T-helper 1 cell treated with Interleukin-12 subunit alpha and Interleukin-12 subunit beta and Interleukin-4 antibody, amounts not matched to agents 30 ng/mL and 1 ng/mL, for 36 hours (primary cell): ENCODE measurements at places on chromosomes 5 and 9. TPM values are rescaled to one million over a fixed set of nuclear protein-coding genes. Genes with fewer than 3 reads are reported as not detected.

CTSV gene
- 0.17 and 0.63 TPM in 2 replicates for total RNA-seq

DMRT3 gene
- total RNA-seq = not detected in 2 replicates

ENTREP1 gene
- total RNA-seq = not detected in 2 replicates

RALGPS1 gene
- 3.3 and 3.8 TPM in 2 replicates for total RNA-seq

BOD1 gene
- total RNA-seq = 19.1 and 19.7 TPM in 2 replicates

MUSK gene
- not detected in 2 replicates for total RNA-seq

CCDC187 gene
- not detected in 2 replicates for total RNA-seq

NELFB gene
- total RNA-seq = 64.6 and 66.9 TPM in 2 replicates

CCL27 gene
- total RNA-seq = 0.39 TPM in 1 of 2 replicates, not detected in the other

OLFML2A gene
- 0.07 TPM in 1 of 2 replicates, not detected in the other for total RNA-seq

OCLN gene
- total RNA-seq = 0.32 and 0.34 TPM in 2 replicates

LHX3 gene
- total RNA-seq = not detected in 2 replicates

NRG2 gene
- total RNA-seq = 0.27 TPM in 1 of 2 replicates, not detected in the other

LTC4S gene
- total RNA-seq = 1.7 and 2.4 TPM in 2 replicates

SPATA31A3 gene
- not detected in 2 replicates for total RNA-seq

GALNT12 gene
- total RNA-seq = 3.3 and 4.0 TPM in 2 replicates
